ENCODE measurements at places on chromosomes 3 and 15.

- no peak for DNase-seq
Observed at GRCh38 chr3:194971965-194972364, 286.3 kb downstream of the FAM43A start.

DNA sequence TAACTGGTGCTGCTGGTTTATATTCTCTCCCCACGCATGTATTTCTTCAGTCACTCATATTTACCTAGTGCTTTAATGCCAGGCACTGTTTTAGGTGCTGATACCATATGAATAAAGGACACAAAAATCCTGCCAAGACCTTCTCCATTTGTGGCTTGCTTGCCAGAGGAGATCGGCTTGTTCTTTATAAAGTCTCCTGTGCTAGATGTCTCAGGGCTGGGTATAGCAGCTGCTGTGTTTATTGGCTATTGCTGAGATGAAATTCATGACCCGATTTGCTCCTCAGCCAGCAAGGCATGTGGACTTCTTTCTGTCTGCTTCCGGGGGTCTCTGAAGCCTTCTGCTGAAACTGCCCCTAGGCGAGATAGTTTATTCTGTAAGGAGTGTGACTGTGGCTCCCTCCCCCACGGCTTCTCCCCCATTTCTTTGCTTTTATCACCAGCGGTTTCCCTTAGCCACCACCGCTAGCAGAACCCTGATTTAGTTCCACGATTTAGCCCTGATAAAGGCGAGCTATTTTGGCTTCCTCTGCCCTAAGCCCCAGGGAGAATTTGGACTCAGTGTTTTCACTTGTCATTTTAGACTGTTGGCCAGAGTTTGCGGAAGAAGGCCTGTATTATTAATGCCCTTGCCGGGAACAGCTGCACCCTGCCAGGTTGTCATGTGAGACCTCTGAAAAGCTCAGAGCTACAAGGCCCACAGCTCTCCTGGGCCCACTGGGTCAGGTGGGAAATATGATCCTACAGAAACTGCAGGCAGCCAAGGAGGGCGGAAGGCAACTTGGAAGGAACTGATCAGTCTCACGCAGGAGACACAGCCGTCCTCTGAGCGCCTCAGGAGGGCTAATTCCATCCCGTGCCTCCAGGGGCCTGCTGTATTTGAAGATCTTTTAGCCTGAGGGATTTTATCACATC, 46.8 kb downstream of the ST6GAL1 start:
- no peak for DNase-seq

DNA sequence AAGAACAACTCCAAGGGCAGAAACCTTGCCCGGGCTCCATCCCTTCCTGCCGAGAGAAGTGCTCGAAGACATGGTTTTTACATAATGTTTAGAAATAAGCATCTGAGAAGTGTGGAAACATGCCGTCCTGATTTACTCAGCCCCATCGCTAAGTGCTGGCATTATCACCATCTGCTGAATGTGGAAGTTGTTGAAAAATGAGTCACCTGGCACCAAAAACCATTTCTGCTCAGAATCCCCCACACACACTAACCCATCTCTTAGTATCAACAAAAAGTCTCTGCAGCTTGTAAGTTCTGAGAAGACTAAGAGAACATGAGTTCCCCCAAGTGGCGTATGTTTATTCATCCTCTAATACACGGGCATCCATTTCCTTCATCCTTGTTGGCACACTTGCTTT, 51.0 kb upstream of the ARL8B start:
- DNase-seq, result no peak

- DNase-seq, result no peak
Observed at GRCh38 chr3:50242851-50243542, 7.0 kb downstream of the GNAI2 start.

- DNase-seq, result no peak
Observed at GRCh38 chr15:71705151-71705550, 105.2 kb upstream of the NR2E3 start.

DNA sequence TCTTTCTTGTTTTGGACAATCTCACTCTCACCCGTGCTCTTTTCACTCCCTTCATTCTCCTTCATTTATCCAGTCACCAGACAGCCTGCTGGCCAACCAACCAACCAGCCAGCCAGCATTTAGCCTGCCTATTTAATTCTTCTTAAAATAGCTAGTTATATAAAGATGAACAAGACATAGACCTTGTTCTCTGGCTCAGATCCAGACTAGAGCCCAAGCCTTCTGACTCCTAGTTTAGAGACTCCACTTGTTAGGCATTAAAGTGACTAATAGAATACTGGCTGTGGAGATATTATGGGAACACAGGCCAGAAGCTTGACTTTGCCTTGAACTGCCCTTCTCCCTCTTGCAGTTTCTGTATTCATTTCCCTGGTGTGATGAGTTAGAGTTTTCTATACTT, 215.3 kb upstream of the THRB start:
- DNase-seq, result no peak

GRCh38 chr15:25242957-25243799, 195.6 kb downstream of the UBE3A start:
- no peak for DNase-seq

DNA sequence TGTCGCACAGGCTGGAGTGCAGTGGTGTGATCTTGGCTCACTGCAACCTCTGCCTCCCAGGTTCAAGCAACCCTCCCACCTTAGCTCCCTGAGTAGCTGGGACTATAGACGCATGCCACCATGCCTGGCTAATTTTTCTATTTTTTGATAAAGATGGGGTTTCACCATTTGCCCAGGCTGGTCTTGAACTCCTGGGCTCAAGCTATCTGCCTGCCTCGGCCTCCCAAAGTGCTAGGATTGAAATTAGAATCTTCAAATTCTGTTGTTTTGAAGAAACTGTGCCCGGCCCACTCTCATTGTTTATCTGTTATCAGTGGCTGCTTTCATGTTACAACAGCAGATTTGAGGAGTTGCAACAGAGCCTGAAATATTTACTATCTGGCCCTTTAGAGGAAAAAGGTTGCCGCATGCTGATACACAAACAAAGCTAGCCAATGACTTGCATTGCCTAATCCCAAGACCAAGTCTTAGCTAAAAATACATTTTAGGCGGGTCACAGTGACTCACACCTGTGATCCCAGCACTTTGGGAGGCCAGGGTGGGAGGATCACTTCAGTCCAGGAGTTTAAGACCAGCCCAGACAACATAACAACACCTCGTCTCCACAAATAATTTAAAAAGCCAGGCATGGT, 43.2 kb upstream of the PPP4R2 start:
- no peak for DNase-seq

GRCh38 chr3:28745436-28745835, 396.8 kb upstream of the AZI2 start:
- DNase-seq, result no peak

- no peak for DNase-seq
Observed at GRCh38 chr3:83500422-83500821, 1458.4 kb upstream of the CADM2 start.

- DNase-seq, result no peak
Observed at GRCh38 chr3:8888301-8888915, 74.9 kb downstream of the RAD18 start.

DNA sequence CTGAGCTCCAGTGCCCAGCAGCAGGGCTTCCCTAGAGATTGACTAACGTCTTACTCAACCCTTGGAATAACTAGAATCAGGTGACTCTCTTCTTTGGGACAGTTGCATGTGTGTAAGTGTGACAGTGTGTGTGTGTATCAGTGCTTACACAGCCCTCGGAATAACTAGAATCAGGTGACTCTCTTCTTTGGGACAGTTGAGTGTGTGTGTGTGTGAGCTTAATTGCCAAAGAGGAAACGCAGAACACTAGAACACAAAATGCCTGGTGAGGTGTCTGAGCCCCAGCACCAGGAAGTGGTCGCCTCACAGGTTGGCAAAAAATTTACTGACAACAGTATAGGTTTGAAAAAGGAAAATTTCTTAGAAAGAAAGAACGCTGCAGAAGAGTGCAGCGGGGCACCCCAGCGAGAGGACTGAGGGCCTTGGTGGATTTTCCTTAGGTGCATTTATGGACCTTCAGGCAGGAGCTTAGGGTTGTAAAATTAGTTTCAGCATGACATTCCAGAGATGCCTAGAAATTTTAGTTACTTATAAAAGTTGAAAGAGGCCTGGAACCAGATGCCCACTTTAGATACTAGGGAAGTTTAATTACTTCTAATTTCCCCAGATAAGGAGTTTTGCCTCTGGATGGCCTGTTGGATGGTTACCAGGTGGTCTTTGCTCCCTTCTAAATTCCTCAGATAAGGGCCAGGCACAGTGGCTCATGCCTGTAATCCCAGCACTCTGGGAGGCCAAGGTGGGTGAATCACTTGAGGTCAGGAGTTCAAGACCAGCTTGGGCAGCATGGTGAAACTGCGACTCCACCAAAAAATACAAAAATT, 3.7 kb upstream of the WDR82 start:
- no peak for DNase-seq

GRCh38 chr15:88191812-88192165, 64.8 kb downstream of the NTRK3 start:
- DNase-seq, result no peak

All from NCI-H460 (cell line).